Fibroblast of lung (primary cell): ENCODE measurements at places on chromosomes 5 and 9. TPM values are rescaled to one million over a fixed set of nuclear protein-coding genes. Genes with fewer than 3 reads are reported as not detected.

Gene PCDHA4
- total RNA-seq, result 0.51 and 1.2 TPM in 2 replicates

GRCh38 chr9:16328349-16328748, 542.1 kb downstream of the BNC2 start:
- H3K27me3 ChIP-seq, result no peaks in the 10 kb centered on the region
- no peak overlapping the region for H3K4me3 ChIP-seq
- H3K4me1 ChIP-seq, result peaks cover 5% of the 10 kb centered on the region

Gene NUTM2F
- not detected in 2 replicates for total RNA-seq

DNA sequence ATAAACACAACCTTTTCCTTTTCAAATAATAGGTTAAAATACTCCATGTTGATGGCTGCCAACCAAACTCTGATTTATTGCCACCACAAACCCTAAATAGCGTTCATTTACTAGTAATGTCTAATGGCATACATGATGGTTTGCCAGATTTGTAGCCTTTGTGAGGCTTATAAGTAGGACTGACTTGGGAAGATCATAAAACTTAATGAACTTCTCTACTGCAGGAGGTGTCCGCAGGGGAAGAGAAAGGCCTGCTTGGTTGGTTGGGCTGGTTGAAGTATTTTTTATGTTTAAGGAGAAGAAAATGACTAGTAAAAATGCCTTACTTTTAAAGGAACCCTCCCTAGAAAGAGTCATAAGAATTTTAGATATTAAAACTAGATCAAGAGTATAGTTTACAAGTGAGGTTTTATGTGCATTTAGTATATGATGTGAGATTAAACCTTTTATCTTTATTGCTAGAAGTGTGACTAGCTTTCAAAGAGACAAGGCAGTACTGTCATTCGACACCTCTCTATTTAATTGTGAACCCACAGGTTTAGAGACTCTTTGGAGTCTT, 5.0 kb downstream of the PBX3 start:
- peaks cover 1% of the 10 kb centered on the region for H3K36me3 ChIP-seq
- H3K4me1 ChIP-seq, result peaks cover 13% of the 10 kb centered on the region
- no peaks in the 10 kb centered on the region for H3K27me3 ChIP-seq
- peak overlapping the region; percentile 19 for H3K4me3 ChIP-seq

GRCh38 chr9:134571946-134572917, 69.4 kb upstream of the COL5A1 start:
- no peak overlapping the region for H3K4me3 ChIP-seq
- no peak for DNase-seq
- no peak overlapping the region for H3K27ac ChIP-seq
- H3K36me3 ChIP-seq, result no peaks in the 10 kb centered on the region
- H3K4me1 ChIP-seq, result no peaks in the 10 kb centered on the region
- H3K27me3 ChIP-seq, result peaks cover 4% of the 10 kb centered on the region

DNA sequence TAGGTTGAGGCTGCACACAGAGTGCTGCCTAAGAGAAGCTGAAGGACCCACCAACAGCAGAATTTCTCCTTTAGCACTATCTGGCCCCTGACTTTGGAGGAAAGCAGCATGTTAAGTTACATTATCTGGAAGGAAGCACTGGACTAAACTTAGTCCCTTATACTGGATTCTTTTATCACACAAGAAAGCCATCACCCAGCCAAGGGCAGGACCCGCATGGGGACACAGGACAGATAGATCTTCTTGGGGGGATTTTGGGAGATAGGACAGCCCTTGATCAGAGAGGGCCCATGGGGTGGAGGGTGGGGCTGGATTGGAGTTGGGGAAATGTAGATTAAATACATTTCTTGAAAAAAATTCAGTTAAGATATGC, 14.4 kb downstream of the ANKRD33B start:
- H3K27me3 ChIP-seq, result no peaks in the 10 kb centered on the region
- no peak overlapping the region for H3K4me3 ChIP-seq
- H3K36me3 ChIP-seq, result no peaks in the 10 kb centered on the region
- H3K27ac ChIP-seq, result no peak overlapping the region
- DNase-seq, result no peak

Gene SLC44A1
- 36.2 and 54.2 TPM in 2 replicates for total RNA-seq

DNA sequence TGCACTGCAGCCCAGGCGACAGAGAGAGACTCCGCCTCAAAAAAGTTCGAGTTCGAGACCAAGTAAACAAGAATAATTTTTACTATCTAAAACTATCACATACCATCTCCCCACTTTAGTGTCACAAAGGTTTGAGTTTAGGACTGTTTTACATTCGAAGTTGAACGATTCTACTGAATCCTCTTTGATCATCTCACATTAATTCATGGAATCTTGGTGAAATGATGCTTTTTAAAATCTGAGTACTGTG, 715 bp upstream of the RPS6 start:
- no peaks in the 10 kb centered on the region for H3K27me3 ChIP-seq
- H3K4me1 ChIP-seq, result peaks cover 2% of the 10 kb centered on the region
- DNase-seq, result no peak
- H3K27ac ChIP-seq, result peak overlapping the region; percentile 91
- peaks cover 7% of the 10 kb centered on the region for H3K36me3 ChIP-seq

Gene MAMDC2
- 5.4 and 23.0 TPM in 2 replicates for total RNA-seq

Gene UBTD2
- 24.9 and 26.7 TPM in 2 replicates for total RNA-seq

DNA sequence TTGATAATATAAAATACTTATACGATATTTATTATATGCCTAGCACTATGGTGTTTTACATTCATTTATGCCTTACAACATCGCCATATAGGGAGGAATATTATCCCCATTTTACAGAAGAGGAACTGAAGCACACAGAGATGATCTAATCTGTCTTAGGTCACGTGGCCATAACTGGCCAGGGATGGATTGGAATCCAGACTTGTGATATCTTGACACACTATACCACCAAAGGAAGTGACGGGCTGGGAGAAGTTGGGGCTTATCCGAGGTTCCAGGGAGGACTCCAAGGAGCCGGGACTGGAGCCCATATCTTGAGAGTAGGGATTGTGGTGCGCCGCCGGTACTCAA, 129.8 kb downstream of the TMEM174 start:
- peaks cover 3% of the 10 kb centered on the region for H3K4me1 ChIP-seq
- no peak overlapping the region for H3K27ac ChIP-seq
- H3K36me3 ChIP-seq, result no peaks in the 10 kb centered on the region
- H3K27me3 ChIP-seq, result peaks cover 61% of the 10 kb centered on the region
- H3K4me3 ChIP-seq, result no peak overlapping the region
- no peak for DNase-seq

GRCh38 chr5:174790906-174791305, 66.5 kb downstream of the MSX2 start:
- no peak for DNase-seq
- H3K4me1 ChIP-seq, result no peaks in the 10 kb centered on the region
- H3K27ac ChIP-seq, result no peak overlapping the region
- H3K4me3 ChIP-seq, result no peak overlapping the region

Gene MAMDC4
- 3.3 and 4.6 TPM in 2 replicates for total RNA-seq

GRCh38 chr5:14143841-14144585, 871 bp downstream of the TRIO start:
- no peaks in the 10 kb centered on the region for H3K27me3 ChIP-seq
- H3K4me3 ChIP-seq, result peak overlapping the region; percentile 96
- peaks cover 7% of the 10 kb centered on the region for H3K36me3 ChIP-seq
- no peak for DNase-seq

Gene COL5A1
- total RNA-seq, result 63.7 and 72.8 TPM in 2 replicates
